Stimulated activated CD8-positive, alpha-beta memory T cell treated with anti-CD3 and anti-CD28 coated beads, Interleukin-4, amount 100 ng/mL, for 4 hours (primary cell): ENCODE measurements at places on chromosomes 13 and 19.

GRCh38 chr19:10854350-10855089 lies 6.3 kb downstream of the C19orf38 start:
- DNase-seq = no peak

DNA sequence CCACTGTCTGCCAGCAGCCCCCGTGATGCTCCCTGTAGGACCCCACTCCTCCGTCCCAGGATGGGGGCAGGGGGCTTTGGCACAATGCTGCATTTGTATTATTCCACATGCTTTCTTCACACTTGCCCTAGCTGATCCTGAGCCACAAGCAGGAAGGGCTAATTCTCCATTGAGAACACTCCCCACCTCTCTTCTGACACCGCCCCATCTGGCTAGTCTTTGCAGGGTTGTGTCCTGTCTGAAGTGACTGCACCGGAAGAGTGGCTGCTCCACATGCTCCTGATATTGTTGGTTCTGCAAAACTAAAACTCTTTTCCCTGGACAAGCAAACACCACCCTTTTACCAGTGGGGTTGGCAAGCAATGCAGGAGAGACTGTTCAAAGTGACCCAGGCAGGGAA lies 18.0 kb downstream of the ZNF574 start:
- DNase-seq = no peak

GRCh38 chr19:46716672-46717033 lies 261 bp downstream of the PRKD2 start:
- no peak for DNase-seq

GRCh38 chr19:35136977-35137702 lies 1.5 kb upstream of the FXYD1 start:
- DNase-seq = no peak
